ENCODE measurements at places on chromosomes 1 and 21.

DNA sequence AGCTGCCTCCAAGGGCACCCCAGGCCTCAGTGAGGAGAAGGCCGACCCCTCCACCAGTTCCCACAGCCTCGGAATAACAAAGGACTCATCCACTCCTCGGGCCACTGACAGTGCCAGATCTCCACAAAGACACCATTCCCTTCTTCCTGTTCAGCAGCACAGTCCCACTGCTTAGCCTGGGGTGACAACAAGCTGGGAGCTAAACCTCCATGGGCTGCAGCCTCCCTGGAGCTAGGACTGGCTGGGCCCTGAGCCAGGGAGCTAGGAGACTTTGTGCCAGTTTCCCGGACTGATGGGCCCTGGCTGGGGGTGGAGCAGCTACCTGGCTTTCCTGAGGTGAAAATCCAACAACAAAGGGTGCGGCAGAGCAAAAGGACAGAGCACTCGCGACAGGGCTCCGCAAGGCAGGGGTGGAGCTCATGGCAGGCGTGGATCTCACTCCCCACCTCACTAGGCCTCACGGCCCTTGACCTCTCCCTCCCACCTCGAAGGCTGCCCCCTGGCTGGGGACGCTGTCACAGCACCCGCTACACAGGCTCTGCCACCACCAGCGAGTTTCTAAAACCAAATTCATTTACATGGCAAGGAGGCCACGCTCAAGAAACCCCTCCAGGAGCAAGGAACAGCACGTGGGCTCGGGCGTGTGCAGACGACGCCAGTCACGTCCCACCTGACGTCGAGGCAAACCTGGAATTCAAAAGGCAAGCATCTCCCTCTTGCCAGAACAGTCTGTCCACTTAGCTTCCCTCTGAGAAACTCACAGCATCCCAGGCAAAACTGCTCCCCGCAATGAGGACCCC lies 13.8 kb downstream of the SLC35E2B start:
- no peak for DNase-seq

DNA sequence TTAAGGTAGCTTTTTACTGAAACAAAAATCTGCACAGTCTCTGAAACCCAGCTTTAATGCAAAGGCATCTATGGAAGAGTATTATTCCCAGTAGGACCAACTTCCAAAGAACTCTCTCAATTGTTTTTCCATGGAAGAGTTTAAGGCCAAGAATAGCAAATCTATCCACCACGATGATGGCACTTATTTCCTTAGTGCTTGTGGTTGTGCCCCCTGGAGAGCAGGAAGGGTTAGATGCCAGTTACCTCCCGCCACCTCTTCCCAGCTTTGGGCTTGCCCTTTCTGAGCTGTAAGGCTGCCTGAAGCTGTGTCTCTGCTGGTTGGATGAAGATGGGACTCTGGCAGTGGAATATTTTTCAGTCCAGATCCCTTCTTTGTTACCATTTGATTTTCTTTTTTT lies 4.8 kb upstream of the ATP1A1 start:
- DNase-seq, result no peak

- DNase-seq, result peak; percentile 51
These were observed 36.9 kb downstream of the EIF2D start for GRCh38 chr1:206575165-206575893.

DNA sequence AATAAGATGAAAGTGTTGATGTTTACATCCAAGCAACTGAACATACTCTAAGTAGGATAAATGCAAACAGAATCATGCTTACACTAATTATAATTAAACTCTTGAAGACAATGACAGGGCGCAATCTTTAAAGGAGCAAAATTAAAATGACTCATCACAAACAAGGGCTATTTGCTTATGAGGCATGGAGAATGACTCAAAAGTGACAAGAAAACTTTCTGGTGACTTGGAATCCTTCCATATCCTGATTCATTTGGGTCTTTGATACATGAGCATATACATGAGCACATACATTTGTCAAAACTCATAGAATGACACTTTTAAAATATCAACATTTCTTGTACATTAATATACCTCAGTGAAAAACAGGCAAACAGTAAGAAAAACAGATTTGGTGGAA lies 1632.3 kb downstream of the KCNT2 start:
- no peak for DNase-seq

GRCh38 chr1:92853299-92853698 lies 21.5 kb downstream of the RPL5 start:
- DNase-seq, result no peak

DNA sequence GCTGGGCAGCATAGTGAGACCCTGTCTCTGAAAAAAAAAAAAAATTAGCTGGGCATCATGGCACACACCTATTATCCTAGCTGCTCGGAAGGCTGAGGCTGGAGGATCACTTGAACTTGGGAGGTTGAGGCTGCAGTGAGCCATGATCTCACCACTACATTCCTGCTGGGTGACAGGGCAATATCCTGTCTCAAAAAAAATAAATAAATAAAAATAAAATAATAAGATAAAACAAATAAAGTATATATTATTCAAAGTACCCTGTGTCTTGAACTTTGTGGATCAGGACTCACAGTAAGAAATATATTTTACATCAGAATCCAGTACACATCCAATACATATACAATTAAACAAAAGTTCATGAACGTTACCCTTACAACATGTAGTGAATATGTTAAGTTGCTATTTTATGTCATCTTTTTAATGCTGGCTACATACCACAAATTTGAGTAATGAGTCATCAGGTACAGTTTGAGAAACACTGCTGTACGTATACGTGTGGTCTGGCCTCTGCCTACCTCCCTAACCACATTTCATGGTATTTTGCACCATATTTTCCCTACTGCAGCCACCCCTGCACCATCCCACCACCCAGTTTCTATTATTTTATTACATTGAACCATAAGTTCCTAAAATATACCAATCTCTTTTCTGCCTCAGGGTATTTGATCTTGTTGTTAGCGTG lies 4.4 kb downstream of the NME7 start:
- DNase-seq, result peak; percentile 45

DNA sequence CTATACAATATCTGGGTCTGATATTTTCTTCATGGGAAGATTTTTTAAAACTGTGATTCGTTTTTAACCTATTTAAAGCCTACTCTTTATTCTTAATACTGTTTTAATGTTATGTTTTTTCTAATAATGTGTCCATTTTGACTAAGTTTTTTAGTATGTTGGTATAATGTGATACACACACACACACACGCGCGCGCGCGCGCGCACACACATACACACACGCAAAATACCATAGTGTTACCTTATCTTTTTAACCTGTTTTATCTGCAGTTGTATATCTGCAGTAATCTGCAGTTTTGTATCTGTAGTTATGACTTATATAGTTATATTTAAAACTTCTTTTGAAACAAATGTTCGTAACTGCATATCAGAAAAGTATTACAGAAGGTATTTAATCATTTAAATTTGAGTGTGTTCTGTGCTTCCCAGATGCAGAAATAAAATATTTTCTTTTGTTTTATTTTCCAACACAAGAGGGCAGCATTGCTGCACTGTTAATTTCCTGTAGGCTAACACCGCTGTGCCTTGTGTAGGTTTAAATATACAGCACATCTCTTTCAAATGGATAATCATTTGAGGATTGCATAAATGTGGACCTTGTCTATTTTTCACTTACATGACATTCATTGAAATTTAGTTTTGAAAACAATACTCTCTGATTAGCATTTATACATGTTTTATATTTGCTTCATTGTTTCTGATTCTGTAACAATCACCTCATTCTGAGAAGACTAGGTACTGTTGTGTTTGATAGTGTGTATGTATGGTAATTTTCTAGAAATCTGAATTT lies 166.1 kb downstream of the PDE4B start:
- no peak for DNase-seq

DNA sequence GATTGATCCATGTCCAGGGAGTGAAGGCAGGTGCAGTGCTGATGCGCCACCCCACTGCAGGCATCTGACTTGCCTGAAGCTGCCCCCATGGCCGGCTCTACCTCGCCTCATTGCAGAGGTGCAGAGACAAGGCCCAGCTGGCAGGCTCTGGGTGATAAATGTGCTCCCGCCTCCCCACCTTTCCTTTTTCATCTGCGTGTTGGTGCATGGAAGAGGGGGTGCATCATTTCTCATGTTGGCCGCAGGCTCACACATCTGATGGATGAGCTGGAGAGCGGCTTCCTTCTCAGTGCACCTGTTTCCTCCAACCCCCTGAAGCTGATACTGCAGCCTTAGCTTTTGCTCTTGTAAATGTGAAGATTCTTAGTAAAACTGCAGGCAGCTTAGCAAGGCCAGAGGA lies 306.0 kb upstream of the KAZN start:
- no peak for DNase-seq

GRCh38 chr1:234619071-234619480 lies 9.1 kb upstream of the IRF2BP2 start:
- DNase-seq, result no peak

Measured in AG09309 (cell line).